ENCODE measurements at places on chromosomes 4 and X.

DNA sequence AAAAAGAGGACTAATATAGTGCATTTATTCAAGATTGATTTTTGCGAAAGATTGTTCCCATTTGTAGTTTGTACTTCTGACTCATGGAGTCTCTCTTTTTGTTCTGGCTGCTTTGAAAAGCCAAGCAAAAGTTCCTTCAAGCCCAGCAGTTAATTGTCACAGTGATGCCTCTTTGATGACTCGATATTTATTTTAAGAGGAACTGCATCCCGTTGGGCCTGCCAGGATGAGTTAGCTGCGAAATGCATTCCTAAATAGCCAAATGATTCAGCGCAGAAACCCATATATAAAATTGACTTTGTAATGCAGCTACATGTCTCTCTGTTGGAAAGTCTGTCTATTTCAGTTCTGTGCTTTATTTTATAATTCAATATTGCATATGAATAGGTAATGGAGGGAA lies 295.1 kb downstream of the GBA3 start:
- peak; percentile 72 for DNase-seq

DNA sequence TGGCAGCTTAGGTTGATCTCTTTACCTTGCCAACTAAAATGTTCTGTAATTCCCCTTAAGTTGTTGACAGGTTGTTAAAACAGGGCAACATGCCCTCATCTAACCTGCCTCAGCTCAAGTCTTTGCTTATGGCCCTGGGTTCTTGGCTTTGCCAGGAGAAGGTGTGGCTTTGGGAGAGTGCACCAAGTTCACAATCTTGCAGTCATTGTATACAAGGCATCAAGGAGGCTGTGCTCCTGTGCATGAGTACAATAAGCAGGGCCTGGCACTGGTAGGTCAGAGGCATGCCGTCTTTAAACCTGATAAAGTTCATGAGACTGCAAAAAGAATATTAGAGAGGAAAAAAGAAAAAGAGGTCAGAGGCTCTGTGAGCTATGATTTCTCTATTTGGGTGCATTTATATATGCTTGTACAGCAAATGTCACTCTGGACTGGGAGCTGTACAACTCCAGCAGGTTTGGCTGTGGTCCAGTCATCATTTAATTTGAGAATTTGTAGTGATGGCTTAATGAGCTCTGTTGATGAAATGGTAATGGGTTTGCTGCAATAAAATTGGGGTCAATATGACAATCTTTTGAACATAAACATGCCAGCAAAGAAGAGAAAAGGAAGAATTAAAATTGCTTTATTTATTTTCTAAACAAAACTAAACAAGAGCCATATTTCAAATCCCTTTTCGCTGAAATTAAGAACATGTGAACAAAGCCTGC lies 30.3 kb downstream of the AREG start:
- no peak for DNase-seq

GRCh38 chrX:108307132-108308085 lies 130.8 kb downstream of the COL4A6 start:
- DNase-seq: no peak

DNA sequence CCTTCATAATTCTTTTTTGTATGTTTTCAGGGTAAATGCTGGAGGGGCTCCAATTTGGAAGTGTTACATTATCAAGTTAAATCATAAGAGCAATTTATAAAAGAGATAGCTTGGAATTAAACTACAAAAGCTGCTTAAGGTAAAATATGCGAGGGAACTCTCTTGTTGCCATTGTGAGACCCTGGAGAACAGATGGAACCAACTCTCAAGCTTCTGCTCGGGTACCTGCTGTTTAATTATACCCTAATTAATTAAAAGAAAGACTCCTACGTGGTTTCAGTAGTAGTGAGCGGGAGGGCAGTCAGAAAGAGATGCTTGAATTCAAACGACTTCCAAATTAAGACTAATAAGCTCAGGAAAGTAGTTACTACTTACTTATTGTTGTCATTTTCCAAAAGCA lies 313.1 kb upstream of the TACR3 start:
- DNase-seq: no peak

DNA sequence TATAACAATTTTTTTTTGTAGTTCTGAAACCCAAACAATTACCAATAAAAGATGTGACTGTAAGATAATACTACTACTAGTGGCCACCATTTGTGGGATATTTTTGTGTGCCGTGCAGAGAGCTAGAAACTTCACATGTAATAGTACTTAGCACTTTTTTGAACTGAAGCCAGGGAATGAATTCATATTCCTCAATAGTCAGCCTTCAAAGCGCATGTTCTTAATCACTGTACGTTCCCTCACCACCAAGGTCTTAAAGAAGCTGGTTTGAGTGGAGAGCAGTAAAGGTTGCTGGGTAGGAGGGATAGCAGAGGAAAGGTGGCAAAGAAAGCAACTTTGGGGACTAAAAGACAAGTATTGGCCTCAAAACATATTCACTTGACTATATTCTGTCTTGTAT lies 9.6 kb upstream of the RUFY3 start:
- peak; percentile 41 for DNase-seq

GRCh38 chr4:40699648-40700047 lies 50.1 kb upstream of the NSUN7 start:
- DNase-seq: peak; percentile 64

DNA sequence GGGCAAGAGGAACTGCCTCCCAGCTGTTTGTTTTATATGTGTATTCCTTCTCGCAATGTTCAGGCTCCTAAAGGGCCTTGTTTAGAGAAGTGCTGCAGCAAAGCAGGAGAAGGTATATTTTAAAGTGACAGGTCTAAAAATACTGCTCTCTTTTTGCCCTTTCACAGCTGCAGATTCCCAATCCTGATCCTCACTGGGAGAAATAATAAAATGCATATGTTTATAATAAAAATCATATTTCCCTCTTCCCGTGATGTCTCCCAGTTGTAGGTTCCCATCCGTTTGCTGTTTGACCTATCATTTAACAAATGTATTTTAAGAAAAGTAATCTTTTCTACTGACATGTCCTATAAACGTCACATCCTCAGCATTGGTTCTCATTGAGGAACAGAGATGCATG lies 62.7 kb upstream of the GPC4 start:
- no peak for DNase-seq

DNA sequence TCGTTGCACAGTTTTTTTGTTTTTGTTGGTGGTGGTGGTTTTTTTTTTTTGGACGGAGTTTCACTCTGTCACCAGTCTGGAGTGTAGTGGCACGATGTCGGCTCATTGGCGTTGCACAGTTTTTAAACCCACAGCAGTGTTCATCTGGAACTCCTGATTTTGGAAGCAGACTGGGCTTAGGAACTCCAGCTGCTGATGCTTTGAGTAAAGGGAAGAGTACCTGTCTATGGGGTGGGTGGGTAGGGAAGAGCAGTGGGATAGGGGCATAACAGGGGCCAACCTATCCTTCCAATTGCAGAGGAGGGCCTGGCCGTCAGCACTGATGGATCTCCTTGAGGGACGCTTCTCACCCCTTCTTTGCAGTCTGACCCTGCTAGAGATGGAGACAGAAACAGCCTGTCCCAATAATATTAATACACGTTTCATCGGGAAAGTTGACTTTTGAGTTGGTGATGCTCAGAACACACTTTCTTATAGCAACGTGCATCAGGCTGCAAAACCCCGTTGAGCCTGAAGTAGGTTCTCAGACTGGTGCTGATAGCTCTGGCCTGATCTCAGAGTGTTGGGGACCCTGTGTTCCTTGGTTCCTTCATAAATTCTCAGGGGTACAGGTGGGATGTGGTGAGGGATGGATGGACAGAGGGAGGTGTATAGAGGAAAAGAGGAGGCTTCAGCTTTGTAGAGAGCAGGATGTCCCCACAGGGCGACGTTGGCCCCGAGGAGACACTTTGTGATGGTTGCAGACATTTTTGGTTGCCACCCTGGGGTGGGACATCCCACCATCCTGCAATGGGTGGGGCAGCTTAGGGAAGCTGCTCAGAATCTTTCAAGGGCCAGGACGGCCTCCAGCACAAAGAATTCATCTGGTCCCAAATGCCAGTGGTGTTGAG lies 2.3 kb downstream of the CD99 start:
- DNase-seq: peak; percentile 49

- peak; percentile 3 for DNase-seq
Measured at GRCh38 chr4:13190093-13190721, 293.9 kb downstream of the RAB28 start.

DNA sequence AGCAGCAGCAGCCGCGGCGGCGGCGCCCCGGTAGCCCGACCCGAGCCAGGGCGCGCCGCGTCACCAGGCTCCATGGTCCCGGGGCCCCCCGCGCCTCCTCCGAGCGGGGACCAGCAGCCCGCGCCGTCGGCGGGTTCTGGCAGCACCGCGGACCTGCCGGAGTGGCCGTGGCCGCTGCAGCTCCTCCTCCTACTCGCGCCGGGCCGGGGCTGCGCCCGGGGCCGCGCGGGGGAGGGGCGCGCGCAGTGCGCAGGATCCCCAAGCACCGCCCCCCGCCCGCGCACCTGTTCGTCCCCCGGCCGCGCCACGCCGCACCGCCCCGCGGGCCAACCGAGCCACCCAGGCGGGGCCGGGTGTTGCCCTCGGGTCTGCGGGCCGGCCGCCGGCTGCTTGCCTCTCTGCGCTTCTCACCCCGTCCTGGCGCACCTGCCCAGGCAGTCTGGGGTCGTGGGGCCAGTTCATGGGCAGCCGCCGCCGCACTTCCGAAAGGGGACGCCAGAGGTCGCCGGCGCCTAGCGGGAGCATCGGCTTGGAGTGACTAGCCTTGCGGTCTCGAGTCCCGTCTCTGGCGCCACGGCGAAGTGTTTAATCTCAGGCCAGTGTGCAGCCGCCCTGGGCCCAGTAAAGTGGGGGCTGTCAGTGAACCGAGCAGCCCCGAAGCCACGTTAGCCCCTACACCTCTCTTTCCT lies at the start of gene SLC9A7:
SLC9A7 (minus strand) TSS at position 163 of the 689 bp plus-strand sequence; CDS start at position 74, 89 bp downstream.
- DNase-seq: peak; percentile 83

DNA sequence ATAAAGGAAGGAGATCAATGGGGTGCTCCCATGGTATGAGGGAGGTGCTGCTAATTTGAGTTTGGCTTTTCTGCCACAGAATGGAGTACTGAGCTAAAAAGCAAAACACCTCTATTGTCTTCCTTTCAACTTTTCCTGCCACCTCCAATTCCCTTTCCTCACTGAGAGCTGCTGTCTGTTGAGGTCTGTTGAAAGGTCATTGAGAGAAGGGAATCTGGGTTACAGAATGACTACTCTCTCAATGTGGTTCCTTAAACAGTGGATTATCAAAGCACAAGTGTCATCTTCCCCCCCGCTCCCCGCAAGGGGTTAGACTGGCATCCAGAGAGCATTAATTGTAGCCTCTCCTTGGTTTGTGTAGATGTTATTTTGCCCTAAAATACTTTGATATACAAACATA lies 10.7 kb downstream of the USP9X start:
- DNase-seq: no peak

GRCh38 chr4:185305979-185306442 lies 89.7 kb downstream of the LRP2BP start:
- peak; percentile 98 for DNase-seq

DNA sequence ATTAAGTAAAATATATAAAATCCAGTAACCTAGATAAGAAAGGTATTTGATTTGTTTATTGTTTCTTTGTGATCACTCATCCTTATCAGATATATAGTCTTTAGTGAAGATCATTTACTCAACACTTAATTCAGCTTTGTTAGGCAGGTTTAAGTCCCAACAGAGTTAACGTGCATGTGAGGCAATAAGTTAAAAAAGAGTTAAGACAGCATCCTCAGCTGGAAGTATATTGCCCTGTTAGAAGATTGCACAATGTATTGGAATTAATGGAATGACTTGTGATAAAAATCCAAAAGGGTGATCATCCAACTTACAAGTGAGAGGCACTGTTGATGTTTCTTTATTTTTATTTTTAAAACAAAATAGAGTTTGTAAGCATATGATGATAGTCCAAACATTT lies 1162.1 kb downstream of the RAPGEF2 start:
- DNase-seq: no peak

DNA sequence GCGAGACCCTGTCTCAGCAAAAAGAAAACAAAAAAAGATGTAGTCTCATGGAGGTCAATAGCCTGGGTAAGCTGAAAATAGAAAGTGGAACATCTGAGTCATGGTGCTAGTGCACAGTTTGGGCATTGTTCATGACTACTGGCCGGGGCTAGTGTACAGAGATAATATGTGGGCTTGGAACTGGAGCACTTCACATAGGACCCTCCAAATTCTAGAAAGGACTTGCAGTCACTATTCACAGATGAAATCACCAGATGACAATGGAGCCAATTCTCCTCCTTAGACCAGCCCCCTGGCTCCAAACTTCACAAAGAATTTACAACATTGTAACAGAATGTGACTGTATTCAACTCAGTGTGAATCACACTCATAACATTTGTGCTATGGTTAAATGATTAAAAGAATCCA lies 367.8 kb upstream of the SLC7A11 start:
- peak; percentile 87 for DNase-seq

DNA sequence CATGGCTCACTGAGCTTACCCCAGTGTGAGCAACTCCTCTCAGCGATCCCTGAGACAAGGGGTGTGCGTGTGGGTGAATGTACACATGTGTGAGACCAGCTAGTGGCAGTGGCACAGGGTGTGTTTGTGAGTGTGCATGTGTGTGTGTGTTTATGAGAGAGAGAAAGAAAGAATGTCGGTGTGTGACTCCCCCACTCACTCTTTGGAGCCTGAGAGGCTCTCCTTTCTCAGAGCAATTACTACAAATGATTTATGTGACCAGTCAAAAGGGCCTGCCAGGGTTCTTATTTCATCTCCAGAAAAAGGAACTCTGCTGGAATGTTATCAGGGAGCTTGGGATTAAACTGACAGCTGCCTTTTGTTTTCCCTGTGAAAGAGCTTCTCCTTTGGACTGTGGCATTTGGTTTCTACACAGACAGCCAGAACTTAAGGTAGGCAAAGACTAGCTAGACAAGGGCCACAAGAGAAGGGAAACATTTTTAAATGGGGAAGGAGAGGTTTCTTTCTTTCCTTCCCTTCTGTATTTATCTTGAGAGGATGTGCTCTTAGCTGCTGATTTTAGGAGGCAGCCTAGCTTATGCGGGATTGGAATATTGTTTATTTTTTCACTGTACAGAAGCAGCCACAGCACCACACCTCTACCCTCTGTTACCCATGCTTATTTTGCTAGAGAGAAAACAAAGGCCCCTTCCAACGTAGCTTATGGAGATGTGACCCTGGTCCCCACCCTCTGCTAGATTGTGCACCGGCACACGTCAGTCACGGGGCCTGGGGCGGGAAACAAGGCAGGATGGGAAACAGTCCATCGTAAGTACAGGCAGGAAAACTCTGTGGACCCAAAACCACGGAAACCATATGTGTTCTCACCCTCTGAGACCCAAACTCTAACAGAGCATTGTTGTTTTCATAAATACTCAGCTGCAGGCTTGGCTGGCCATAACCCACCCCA lies 143.5 kb downstream of the MGST2 start:
- DNase-seq: no peak

DNA sequence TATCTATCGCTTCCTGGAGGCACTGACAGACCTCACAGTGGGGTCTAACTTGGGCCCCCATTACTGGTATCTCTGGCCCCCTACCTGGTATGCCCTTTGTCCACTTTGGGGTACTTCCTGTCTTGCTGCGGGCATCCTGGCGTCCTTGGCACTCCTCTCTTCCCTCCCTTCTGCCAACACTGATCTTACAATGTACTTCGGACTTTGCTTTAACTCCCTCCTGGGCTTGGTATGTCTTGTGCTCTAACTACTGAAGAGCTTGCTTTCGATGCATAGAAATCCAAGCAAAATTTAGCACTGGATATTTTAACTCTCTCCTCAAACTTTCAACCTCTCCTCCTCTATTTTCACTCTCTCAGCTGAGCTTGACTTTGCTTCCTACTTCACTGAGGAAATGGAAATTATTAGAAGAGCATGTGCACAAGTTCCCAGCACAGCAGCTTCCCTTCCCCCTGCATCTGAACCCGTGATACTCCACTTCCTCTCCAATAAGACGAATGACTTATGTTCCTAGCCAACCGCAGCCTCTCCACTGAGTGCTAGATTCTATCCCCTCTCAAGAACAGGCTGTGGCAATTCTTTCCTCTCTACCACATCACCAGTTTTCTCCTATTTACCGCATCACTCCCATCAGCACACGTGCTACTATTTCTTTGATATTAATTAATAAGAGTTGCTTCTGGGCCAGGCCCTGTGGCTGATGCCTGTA lies 52.9 kb downstream of the SUPT20HL2 start:
- peak; percentile 60 for DNase-seq

All from GM23248 (cell line).